ENCODE measurements at places on chromosomes 11 and 22. TPM values are rescaled to one million over a fixed set of nuclear protein-coding genes. Genes with fewer than 3 reads are reported as not detected.

DNA sequence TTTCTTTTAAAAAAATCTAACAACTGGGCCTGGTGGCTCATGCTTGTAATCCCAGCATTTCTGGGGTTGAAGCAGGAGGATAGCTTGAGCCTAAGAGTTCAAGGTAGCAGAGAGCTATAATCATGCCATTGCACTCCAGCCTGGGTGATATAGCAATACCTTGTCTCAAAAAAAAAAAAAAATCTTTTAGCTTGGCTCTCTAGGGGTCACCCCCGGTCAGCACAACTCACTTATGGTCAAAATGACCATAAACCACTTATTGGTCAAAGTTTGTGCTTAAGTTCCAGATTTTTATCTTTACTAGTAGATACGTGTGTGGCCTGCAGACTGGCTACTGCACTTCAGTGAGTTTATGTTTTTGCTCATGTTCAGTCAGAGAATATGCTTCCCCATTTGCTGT, 6.3 kb upstream of the SPDYC start:
- DNase-seq: no peak

DNA sequence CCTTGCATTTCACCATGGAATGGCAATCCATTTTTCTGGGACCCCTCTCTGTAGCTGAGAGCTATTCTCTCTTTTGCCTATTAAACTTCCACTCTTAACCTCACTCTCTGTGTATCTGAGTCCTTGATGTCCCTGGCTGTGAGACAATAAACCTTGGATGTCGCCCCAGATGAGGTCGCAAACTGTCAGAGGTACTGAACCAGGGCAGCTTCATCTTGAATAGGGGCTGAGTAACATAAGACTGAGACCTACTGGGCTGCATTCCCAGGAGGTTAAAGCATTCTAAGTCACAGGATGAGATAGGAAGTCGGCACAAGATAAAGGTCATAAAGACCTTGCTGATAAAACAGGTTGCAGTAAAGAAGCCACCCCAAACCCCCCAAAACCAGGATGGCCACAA, 68.0 kb downstream of the RSF1 start:
- no peak for DNase-seq

DNA sequence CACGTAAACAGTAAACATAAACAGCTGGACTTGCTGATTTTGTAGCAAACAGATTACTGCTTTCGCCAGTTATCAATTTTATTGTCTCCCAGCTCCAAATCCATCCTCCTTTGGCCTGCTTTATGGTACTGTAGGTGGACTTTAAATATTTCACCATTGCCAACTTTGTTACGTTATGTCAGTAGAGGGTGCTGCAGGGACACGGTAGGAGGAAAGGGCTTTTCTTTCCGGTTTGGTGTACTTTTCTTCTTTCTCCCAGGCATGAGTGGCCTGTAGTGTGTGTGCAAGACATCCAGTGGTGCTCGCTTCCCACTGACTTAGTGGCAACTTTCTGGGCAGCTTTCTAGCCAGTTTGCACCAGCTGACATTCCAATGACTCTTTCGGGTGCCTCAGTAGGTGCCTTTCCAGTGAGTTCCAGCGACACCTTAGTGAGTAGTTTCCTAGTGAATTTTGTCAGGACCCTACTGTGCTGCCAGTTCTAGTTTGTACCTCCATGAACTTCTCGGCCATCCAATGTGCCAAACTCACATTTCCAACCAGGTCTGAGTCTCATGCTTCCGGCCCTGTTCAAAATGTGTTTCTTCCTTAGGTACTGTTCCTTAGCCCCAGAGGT, 267.6 kb upstream of the TENM4 start:
- DNase-seq: no peak

- no peak for DNase-seq
Measured at GRCh38 chr11:15720460-15720859, 605.7 kb downstream of the INSC start.

- peak; percentile 62 for DNase-seq
Measured at GRCh38 chr11:7600205-7600775, 73.0 kb downstream of the CYB5R2 start.

DNA sequence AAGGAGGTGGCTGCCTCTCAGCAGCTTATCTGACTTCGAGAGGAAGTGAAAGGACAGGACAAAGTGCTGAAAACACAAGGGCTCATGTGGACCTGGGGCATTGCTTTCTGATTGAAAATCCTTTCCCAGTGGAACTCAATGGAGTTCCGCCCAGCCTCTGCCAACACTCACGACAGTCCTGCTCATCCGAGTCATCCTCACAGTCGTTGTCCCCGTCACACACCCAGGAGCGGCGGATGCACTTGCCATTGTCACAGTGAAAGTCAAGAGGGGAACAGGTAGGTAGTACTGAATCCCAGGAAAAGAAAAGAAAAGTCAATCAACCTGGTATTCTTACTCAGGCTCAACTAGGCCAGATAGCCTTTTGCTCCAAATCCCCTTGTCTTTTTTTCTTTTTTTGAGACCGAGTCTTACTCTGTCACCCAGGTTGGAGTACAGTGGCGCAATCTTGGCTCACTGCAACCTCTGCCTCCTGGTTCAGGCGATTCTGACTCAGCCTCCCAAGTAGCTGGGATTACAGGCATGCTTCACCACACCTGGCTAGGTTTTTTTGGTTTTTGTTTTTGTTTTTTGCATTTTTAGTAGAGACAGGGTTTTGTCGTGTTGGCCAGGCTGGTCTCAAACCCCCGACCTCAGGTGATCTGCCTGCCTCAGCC, 18.1 kb downstream of the LRP4 start:
- peak; percentile 0 for DNase-seq

DNA sequence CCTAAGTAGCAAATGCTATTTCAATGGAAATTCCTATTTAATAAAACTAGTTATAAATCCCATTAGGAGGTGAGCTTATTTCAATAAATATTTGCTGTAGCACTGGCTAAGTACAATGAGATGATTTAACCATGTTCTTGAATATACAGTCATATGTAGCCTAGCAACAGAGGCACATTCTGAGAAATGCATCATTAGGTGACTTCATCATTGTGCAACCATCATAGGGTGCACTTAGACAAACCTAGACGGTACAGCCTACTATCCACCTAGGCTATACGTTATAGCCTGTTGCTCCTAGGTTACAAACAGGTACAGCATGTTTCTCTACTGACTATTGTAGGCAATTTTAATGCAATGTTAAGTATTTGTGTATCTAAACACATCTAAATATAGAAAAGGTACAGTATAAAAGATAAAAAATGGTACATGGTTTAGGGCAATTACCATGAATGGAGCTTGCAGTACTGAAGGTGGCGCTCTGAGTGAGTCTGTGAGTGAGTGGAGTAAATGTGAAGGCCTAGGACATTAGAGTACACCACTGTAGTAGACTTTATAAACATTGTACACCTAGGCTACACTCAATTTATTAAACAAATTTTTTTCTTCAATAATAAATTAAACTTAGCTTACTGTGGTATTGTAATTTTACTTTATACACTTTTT, 350.1 kb downstream of the CASP12 start:
- no peak for DNase-seq

DNA sequence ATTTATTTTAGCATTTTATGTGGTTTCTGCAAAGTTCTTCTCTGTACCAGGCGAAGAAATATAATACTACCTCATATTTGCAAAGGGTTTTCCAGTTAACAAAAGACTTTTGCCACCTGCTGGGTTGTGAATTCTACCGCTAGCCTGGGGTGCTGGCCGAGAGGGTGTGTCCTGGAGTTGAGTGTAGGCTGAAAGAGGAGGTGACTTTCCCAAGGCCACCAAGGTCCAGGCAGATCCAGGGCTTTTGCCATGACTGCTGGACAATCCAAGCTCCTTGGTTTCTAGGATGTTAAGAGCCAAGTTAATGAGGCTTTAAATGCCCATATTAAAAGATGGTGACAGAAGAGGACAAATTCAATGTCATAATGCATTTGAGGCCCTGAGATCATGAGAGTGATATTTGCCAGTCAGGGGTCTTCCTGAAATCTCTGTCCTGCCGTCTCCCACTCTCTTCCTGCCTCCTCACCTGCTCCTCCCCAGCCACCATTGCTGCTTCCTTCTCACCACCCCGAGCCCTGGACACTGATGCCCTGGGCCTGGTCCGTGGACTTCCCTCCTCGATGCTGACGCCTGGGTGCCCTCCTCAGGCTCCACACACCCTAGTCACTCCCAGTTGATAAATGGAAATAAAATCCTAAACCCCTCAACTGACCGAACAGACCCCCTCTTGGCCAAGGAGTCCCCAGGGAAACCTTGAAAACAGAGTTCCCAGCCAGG, 825.6 kb downstream of the TBC1D22A start:
- peak; percentile 14 for DNase-seq

DNA sequence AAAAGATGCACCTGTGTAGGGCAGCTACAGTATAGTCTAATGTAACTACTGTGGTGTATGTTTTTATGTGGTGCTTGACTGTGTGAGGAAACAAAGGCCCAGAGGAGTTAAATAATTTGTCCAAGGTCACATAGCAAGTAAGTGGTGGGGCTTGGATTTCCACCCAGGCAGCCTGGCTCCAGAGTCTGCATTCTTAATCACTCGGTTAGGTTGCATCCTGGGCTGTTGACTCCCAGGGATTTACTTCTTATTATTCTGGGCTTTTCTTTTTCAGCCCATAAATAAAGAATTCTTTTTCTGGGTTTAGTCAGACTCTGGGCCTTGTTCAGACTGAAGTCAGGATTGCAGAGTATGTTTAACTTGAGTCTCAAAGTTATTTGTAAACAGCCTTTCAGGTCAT, 82.1 kb downstream of the ARHGAP42 start:
- no peak for DNase-seq

GRCh38 chr11:117892651-117893050, 16.2 kb upstream of the FXYD6 start:
- DNase-seq: no peak

Gene RFPL3
- total RNA-seq: not detected

Gene AQP11
- total RNA-seq: not detected

Gene RIBC2
- total RNA-seq: 0.55 TPM
